ENCODE measurements at places on chromosomes 4 and X.

GRCh38 chr4:139986106-139986505 is 167.9 kb downstream of the MAML3 start:
- DNase-seq, result no peak

DNA sequence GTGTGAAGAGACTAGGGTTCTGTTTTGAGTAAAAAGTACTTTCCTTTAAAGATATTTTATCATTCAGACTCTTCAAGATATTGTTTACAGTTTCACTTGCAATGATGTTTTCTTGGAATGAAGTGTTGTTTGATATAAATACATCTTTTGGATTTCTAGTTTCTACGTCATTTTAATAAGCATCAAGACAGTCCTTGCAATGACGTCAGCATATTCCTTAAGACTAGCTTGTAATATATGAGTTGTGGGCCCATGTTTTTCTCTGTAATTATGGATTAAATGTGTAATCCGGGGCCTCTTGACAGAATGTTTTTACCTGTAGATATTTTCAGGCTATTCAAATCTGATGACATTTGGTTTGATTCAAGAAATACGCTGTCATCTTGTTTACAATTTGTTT is 66.1 kb downstream of the RBMX2 start:
- no peak for DNase-seq

DNA sequence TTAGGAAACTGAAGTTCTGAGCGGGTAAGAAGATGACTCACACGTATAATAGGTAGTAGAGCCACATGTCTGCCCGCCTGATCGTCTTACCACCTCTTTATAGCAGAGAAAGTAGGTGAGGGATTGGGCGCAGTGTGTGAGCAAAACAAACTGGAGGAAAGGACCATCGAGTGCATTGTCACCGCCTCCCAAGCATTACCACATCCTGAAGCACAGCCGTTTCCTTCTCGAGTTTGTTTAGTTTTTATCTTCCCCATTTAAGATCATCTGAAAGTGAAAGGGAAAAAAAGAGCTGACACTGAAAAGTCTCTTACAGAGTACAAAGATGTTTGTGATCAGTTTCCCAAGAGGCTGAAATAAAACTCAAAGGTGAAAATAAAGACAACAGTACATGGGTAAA is 14.8 kb downstream of the PDK3 start:
- DNase-seq, result peak; percentile 10

DNA sequence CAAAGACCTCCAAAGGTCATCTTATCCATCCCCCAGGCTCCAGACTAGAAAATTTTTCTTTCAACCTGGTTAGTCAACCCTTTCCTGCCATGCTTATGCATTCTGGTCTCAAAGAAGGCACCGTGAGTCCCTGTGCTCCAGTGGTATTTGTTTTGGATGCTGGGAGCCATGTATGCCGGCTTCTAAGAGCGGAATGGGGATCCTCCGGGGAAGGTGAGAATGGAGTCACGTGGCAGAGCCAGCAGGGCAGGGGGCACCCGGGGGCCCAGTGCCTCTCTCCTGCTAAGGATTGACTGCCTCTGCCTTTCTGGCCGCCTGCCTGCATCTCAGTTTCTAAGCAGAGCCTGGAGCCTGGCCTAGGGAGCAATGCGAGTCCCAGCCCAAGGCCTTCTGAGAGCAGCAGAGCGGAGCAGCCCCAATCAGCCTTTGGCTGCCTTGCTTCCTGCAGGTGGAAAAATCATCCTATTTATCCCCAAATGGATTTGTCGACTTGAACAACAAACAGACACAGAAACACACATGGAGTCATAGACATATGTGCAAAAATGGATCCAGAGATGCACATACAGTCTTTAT is 141.0 kb downstream of the PJA1 start:
- no peak for DNase-seq

DNA sequence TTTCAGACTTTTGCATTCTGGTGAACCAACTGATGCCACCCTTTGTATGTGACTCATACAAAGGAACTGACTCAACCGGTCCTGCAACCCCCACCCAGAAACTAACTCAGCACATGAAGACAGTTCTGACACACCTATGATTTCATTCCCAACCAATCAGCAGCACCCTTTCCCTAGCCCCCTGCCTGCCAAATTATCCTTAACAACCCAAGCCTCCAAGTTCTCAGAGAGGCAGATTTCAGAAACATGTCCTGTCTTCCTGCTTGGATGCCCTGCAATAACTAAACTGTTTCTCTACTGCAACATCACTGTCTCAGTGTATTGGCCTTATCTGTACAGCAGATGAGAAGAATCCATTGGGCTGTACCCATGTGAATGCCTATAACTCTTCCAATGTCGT is 284.7 kb downstream of the CAMK2D start:
- DNase-seq, result no peak

- no peak for DNase-seq
Measured at GRCh38 chr4:7803992-7804755, 135.5 kb downstream of the AFAP1 start.

DNA sequence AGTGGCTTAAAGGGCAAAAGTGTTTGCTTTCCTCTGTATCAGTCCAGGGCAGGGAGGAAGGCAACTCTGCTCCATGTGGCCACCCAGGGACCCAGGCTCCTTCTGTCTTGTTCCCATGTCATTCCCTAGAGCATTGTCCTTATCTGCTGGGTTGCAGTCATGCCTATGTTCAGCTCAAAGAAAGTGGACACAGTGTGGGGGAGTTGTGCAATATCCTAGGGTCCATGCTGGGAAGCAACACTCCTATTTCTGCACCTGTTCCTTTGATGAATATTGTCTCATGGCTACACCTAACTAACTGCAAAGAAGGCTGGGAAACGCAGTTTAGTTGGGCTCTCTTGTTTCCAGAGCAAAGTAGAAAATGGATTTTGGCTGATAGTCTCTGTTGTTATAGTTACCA is 107.0 kb upstream of the OTUD4 start:
- DNase-seq, result no peak

GRCh38 chrX:39171686-39172085 is 370.4 kb downstream of the MID1IP1 start:
- no peak for DNase-seq

DNA sequence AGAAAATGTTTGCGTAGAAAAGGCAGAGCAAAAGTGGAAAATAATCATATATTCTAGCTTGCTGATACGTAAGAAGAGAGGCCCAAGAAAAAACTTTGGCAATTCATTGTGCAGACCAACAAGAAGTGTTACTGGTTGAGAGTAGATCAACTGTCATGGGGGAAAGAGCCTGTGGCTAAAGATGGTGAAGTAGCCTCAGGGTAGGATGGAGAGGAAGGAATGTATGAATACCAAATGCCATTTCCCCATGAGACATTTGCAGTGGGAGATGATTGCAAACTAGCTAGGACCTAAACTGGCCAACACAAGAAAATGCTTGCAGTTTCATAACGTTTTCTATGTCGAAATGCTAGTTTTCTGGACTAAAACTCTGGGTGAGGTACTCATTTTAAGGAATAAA is 47.7 kb upstream of the ADGRL3 start:
- no peak for DNase-seq

- no peak for DNase-seq
Measured at GRCh38 chr4:69793732-69794131, 33.3 kb upstream of the SULT1B1 start.

DNA sequence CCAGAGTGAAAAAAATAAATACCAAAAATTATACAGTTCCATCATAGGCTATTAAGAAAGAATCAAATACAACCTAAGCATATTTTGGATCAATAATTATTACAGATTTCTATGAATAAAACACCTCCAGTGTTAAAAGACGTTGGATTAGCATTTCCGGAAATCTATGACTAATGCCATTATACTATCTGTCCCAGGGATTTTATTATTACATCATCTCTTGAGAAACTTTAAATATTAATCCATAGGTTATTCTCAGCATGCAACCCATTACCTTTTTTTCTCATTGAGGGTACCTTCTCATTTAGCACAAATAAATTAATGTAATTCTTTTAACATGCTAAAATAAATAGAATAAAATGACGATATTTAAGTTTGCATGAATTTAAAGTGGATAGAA is 44.6 kb downstream of the CXorf58 start:
- DNase-seq, result no peak

GRCh38 chrX:99750721-99751120 is 659.4 kb downstream of the PCDH19 start:
- no peak for DNase-seq

DNA sequence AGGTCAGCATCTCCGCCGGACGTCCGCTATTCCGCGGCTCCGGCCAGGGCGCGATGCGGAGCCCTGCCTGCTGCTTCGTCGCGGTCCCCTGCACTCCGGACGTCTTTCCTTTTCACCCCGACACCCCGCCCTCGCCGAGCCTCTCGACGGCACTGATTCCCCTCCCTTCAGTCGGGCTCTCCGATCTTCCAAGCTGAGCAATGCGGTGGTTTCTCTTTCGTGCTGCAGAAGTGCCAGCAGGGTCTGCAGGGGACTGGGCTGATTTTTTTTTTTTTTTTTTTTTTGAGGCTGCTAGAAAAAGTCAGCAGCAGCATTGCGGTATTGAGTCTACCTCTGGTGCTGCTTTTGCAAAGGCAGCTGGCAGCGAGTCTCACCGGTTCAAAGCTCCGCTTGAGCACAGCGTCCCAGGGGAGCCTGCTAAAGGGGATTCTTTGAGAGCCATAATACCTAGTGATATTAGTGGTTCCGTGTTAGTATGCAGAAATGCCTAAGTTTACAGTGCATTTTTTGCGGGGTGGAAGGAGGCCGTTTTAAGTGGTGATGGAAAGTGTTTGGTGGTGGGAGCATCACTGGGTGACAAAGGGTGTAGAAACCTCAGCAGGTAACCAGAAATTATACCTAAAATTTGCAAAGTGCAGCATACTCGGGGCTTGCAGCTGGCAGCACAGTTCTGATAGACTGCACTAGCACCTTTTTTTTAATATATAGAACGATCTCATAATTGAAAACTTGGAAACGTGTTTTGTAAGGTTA is 969 bp downstream of the STIM2 start:
- no peak for DNase-seq

- DNase-seq, result no peak
Measured at GRCh38 chr4:73068491-73069337, 802 bp downstream of the COX18 start.

GRCh38 chr4:37797374-37797773 is 29.1 kb upstream of the PGM2 start:
- DNase-seq, result no peak

DNA sequence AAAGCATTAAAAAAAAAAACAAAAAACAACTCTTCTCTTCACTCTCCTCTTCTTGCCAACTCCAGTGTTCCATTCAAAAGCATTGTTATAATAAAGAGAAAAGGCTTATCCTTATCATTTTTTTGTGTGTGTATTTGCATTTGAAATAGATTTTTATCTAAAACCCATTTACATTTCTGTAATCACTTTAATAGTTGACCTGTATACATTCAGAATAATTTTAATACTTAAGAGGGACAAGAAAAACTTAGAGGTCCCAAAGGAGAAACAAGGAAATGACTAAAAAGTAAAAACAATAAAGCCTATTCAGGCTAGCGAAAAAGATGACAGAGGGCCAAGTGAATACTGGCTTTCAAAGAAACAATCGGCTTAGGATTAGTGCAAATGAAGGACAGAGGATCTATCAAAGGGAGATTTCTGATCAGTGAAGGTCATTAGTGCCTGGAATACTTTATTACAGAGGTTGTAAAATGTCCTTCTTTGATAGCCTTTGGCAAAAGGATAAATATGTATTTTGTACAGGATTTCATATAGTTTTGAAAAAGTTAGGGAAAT is 808.3 kb downstream of the RPA4 start:
- no peak for DNase-seq

GRCh38 chr4:159010563-159011260 is 92.2 kb upstream of the RAPGEF2 start:
- DNase-seq, result peak; percentile 27

DNA sequence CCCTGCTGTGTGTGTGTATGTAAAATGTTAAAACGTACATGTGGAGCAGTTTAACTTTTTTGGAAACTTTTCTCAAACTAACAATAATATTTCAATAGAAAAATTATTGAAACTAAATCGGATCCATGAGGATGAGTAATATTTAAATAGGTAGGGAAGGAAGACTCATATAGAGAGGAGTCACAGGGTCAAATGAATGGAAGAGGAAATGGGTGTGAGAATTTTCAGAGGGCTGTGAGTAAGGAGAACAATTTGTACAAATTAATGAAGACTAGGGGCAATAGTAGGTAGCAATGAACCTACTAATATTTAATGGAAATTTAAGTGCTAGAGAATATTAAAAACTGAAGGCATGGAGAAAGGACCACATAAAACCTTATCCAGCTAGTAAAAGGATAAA is 290.7 kb upstream of the PCDH18 start:
- DNase-seq, result no peak

DNA sequence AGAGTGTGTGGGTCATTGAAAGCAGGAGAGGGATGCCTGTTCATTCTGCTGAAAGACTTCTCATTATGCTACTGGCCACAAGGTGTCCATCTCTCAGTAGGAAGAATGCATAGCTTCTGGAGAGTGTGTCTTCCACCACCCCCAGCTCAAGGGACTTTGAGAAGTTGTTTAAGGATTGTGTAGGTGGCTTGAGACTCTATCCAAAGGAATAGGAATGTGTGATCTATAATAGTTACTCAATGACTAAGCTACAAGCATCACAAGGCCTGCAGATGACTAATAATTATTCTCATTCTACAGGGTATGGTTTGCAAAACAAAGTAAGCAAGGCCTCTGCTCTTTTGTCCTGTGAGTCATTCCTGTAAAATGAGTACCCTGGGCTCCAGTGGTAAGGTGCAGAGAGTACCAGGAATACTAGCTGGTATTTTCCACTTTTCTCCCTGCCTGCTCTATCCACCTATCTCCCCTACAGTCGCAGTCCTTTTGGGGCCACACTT is 279.8 kb upstream of the BOD1L1 start:
- no peak for DNase-seq

- DNase-seq, result no peak
Measured at GRCh38 chrX:45142185-45142584, 58.5 kb downstream of the DIPK2B start.

GRCh38 chr4:41427306-41427882 is 110.6 kb upstream of the LIMCH1 start:
- no peak for DNase-seq

DNA sequence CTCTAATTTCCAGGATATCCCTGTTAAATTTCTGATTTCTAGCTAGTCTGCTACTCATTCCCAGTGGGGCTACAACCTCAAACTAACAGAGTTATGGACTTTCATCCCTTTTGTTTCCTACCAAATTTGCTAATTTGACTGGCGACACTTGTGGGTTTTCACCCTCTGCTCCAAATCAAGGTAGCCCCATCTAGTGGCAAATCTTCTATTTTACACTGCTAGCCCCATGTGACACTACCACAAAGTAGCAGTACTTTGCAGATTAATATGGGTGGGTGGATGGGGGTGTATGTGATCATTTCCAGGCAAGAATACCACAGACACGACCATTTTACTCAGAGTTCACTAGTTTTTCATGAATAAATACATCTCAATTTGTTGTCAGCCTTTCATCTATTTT is 150.3 kb downstream of the MSL3 start:
- DNase-seq, result peak; percentile 27

- no peak for DNase-seq
Measured at GRCh38 chrX:9352694-9353411, 112.0 kb upstream of the TBL1X start.

- DNase-seq, result no peak
Measured at GRCh38 chr4:53514509-53514908, 76.8 kb downstream of the LNX1 start.

GRCh38 chrX:115602729-115603389 is 41.9 kb downstream of the PLS3 start:
- DNase-seq, result no peak

GRCh38 chrX:64192040-64192439 is 13.5 kb downstream of the AMER1 start:
- DNase-seq, result no peak
